ENCODE measurements at places on chromosomes 4 and X. TPM values are rescaled to one million over a fixed set of nuclear protein-coding genes. Genes with fewer than 3 reads are reported as not detected.

- no peaks in the 10 kb centered on the region for H3K36me3 ChIP-seq
- no peak overlapping the region for H3K4me3 ChIP-seq
- no peak for DNase-seq
Observed at GRCh38 chr4:97548186-97548585, 595.1 kb downstream of the STPG2 start.

- no peak for DNase-seq
- no peak overlapping the region for H3K27ac ChIP-seq
- H3K36me3 ChIP-seq, result no peaks in the 10 kb centered on the region
- no peaks in the 10 kb centered on the region for H3K27me3 ChIP-seq
- H3K4me3 ChIP-seq, result no peak overlapping the region
- H3K4me1 ChIP-seq, result no peaks in the 10 kb centered on the region
Observed at GRCh38 chr4:34419871-34420270, 1824.4 kb downstream of the ARAP2 start.

Gene RENBP
- total RNA-seq, result 5.9 TPM

Gene KANTR
- 40.7 TPM for total RNA-seq

Gene SUPT20HL1
- total RNA-seq, result not detected

- no peaks in the 10 kb centered on the region for H3K4me1 ChIP-seq
- no peaks in the 10 kb centered on the region for H3K27me3 ChIP-seq
- H3K36me3 ChIP-seq, result no peaks in the 10 kb centered on the region
Observed at GRCh38 chrX:151516538-151517187, 46.8 kb upstream of the PASD1 start.

DNA sequence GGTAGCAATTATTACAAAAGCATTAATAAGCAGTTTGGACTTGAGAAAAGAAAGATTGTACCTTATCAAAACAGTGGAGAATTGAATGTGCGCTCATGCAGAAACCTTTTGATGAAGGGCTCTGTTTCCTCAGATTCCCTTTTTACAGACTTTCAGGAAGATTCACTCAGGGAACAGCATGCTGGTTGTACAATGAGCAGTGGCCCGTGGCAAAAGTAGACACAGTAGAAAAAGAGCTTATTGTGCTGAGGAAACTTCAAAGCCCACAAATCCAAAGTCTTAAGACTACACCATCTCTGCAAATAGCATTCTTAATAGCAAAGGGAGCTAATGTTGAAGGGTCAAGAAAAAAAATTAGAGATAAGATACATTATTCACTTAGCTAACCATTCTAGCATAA, 858.9 kb downstream of the PDHA2 start:
- no peak overlapping the region for H3K4me3 ChIP-seq
- no peaks in the 10 kb centered on the region for H3K27me3 ChIP-seq
- no peaks in the 10 kb centered on the region for H3K4me1 ChIP-seq

- H3K27me3 ChIP-seq, result no peaks in the 10 kb centered on the region
- no peak overlapping the region for H3K27ac ChIP-seq
- H3K4me1 ChIP-seq, result no peaks in the 10 kb centered on the region
- H3K4me3 ChIP-seq, result no peak overlapping the region
Observed at GRCh38 chr4:169286562-169287301, 16.0 kb upstream of the SH3RF1 start.

GRCh38 chr4:44720371-44720770, 6.0 kb downstream of the GNPDA2 start:
- DNase-seq, result no peak
- no peaks in the 10 kb centered on the region for H3K4me1 ChIP-seq
- H3K4me3 ChIP-seq, result no peak overlapping the region
- no peak overlapping the region for H3K27ac ChIP-seq

DNA sequence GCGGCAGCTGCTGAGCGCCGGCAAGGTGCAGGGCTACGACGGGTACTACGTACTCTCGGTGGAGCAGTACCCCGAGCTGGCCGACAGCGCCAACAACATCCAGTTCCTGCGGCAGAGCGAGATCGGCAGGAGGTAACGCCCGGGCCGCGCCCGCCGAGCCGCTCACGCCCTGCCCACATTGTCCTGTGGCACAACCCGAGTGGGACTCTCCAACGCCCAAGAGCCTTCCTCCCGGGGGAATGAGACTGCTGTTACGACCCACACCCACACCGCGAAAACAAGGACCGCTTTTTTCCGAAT, 117.0 kb downstream of the DCTD start:
- no peaks in the 10 kb centered on the region for H3K27me3 ChIP-seq
- no peak for DNase-seq
- no peaks in the 10 kb centered on the region for H3K36me3 ChIP-seq
- no peaks in the 10 kb centered on the region for H3K4me1 ChIP-seq
- H3K4me3 ChIP-seq, result no peak overlapping the region
- H3K27ac ChIP-seq, result no peak overlapping the region

DNA sequence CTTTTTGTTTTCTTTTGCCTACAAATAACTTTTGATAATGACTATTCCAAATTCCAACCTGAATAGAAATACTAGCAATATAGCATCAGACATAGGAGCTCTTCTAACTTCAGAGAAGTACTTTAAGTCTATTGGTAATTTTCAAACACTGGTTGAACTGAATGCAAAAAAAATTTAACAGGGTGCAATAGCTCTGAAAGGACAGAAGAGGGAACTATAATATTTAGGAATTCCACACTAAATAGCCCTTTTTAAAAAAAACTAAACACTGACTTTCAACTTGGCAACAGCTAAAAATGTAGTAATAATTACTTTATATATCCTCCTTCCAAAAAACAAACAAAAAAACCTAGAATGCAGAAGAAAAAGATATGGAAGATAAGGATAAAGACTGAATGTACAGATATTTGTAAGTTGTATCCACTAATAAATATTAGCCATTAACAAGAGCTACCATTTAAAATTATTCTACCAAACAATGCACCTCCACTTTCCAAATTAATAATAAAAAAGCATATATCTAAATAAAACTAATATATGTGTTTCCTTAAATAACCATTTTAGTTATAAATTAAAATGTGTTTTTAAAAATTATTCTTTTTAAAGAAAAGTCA, 81.4 kb downstream of the FBXW7 start:
- H3K4me3 ChIP-seq, result no peak overlapping the region
- H3K4me1 ChIP-seq, result no peaks in the 10 kb centered on the region
- no peak overlapping the region for H3K27ac ChIP-seq
- no peaks in the 10 kb centered on the region for H3K36me3 ChIP-seq

- DNase-seq, result no peak
- no peaks in the 10 kb centered on the region for H3K4me1 ChIP-seq
- H3K4me3 ChIP-seq, result no peak overlapping the region
- no peak overlapping the region for H3K27ac ChIP-seq
- no peaks in the 10 kb centered on the region for H3K36me3 ChIP-seq
Observed at GRCh38 chrX:106201502-106202178, 33.5 kb downstream of the PWWP3B start.

DNA sequence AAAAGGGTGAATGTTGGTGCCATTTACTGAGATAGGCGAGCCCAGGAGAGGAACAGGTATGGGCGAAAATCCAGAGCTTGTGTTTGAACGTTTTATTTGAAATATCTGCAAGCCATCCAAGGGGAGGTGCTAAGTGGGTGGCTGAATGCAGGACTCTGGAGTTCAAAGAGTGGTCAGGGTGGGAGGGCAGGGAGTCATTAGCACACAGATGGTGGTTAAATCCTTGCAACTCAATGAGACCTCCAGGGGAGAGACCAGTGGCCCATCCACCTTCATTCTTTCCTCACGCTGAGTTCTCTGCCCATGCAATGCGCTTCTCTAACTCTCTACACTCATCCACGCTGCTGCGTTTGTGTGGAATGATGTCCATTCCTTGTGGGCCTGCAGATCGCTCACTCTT, 101.1 kb downstream of the VCX3B start:
- no peak overlapping the region for H3K27ac ChIP-seq
- no peak for DNase-seq
- no peaks in the 10 kb centered on the region for H3K27me3 ChIP-seq
- H3K4me1 ChIP-seq, result no peaks in the 10 kb centered on the region
- H3K36me3 ChIP-seq, result no peaks in the 10 kb centered on the region
- no peak overlapping the region for H3K4me3 ChIP-seq

DNA sequence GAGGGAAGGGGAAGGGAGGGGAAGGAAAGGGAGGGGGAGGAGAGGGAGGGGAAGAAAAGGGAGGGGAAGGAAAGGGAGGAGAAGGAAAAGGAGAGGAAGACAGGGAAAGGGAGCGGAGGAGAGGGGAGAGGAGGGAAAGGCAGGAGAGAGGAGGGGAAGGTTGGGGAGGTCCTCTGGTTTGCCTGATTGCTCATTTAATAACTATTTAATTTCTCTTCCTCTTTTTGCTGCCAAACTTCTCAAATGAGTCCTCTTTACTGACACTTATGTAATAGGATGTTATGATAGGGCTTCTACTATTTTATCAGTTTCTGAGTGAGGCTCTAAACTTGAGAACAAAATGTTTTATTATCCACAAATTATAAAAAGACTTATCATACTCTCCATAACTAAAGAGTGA, 35.4 kb upstream of the PPA2 start:
- H3K27me3 ChIP-seq, result no peaks in the 10 kb centered on the region
- no peaks in the 10 kb centered on the region for H3K4me1 ChIP-seq
- no peak overlapping the region for H3K4me3 ChIP-seq
- H3K36me3 ChIP-seq, result no peaks in the 10 kb centered on the region
- no peak overlapping the region for H3K27ac ChIP-seq
- DNase-seq, result no peak

Gene ATOH1
- not detected for total RNA-seq

Gene ITGB1BP2
- 5.5 TPM for total RNA-seq

DNA sequence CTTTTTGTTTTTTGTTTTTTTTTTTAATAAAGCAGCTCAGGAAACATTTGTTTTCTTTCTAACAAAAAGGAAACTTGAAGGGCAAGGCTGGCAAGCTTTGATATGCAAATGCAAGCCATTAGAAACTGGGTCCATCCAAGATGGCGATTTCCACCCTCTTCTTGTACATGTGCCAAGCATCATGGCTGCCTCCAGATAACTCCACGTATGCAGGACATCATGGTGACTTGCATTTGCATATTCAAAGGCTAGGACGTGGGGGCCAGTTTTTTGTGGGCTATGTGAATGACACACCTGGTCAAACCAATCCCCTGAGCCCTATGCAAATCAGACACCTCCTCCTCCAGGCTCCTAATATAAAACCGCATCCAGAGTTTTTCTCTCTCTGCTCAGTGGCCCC, 692.6 kb downstream of the FAM133A start:
- no peak overlapping the region for H3K4me3 ChIP-seq
- no peak overlapping the region for H3K27ac ChIP-seq
- H3K36me3 ChIP-seq, result no peaks in the 10 kb centered on the region
- H3K27me3 ChIP-seq, result no peaks in the 10 kb centered on the region
- H3K4me1 ChIP-seq, result no peaks in the 10 kb centered on the region

DNA sequence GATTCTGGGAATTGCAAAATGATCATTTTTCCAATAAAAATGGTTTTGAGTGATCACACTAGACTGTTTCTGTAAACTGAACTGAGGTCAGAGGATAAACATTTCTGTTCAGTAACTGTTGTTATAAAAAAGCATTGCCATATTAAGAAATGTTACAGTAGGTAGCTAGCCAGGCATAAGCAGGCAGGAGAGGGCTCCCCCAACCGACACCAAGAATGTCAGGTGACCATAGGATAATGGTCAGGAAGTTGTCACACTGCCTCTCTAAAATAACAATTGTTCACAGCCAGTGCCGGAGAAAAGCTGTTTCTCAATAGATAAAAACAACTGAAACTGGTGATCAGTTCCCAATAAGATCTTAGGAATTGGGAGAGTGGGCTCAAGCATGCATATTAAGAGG, 306.2 kb upstream of the SLIT2 start:
- no peak overlapping the region for H3K4me3 ChIP-seq
- H3K36me3 ChIP-seq, result no peaks in the 10 kb centered on the region
- no peaks in the 10 kb centered on the region for H3K4me1 ChIP-seq
- no peak overlapping the region for H3K27ac ChIP-seq
- no peak for DNase-seq
- H3K27me3 ChIP-seq, result no peaks in the 10 kb centered on the region

Gene F8A1
- 0.28 TPM for total RNA-seq

GRCh38 chr4:186900984-186901383, 177.3 kb upstream of the FAT1 start:
- DNase-seq, result no peak
- H3K36me3 ChIP-seq, result no peaks in the 10 kb centered on the region
- no peak overlapping the region for H3K27ac ChIP-seq
- no peak overlapping the region for H3K4me3 ChIP-seq
- no peaks in the 10 kb centered on the region for H3K27me3 ChIP-seq

DNA sequence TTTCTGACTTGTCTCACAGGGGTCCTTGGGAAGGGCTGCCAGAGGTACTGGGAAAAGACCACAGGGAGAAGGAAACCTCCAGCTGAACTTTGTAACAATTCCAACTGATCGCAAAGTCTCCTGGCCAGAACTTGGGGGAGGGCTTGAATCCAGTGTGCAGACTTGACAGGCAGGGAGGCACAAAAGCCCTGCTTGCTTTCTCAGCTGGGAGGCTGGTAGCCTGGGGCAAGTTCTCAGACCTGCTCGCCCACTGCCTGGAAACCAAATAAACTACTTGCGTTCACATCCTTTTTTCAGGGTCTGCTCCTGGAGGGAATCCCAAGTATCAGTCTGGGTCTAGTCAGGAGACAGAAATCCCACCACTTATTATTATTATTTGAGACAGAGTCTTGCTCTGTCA, 48.0 kb upstream of the CASK start:
- no peak for DNase-seq
- no peaks in the 10 kb centered on the region for H3K4me1 ChIP-seq
- H3K4me3 ChIP-seq, result no peak overlapping the region
- H3K27ac ChIP-seq, result no peak overlapping the region
- H3K36me3 ChIP-seq, result no peaks in the 10 kb centered on the region
- H3K27me3 ChIP-seq, result no peaks in the 10 kb centered on the region

Gene MAGEE1
- 1.8 TPM for total RNA-seq

Gene ZNF595
- total RNA-seq, result 33.8 TPM

GRCh38 chrX:42567268-42567667, 210.7 kb downstream of the PPP1R2C start:
- H3K27me3 ChIP-seq, result no peaks in the 10 kb centered on the region
- H3K4me3 ChIP-seq, result no peak overlapping the region
- H3K27ac ChIP-seq, result no peak overlapping the region

Gene BTC
- 2.1 TPM for total RNA-seq

Gene SLC4A4
- 9.0 TPM for total RNA-seq

Gene RPA4
- 2.2 TPM for total RNA-seq

DNA sequence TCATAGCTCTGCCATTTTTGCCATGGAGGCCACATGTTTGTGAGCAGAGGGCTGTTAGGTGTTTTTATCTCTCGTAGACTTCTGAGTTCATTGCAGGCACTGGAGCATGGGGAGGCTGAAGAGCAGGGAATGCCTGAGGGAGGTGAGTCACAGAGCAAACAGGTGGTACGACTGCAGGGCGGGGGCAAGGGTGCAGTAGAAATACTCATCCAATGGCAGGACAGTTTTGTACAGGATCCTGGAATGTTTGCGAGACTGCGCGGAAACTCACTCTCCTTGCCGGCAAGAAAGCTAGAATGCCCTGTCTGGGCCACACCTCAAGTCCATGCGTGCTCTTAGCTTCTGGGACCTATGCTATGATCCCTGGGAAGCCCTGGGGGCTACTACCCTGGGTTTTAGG, 20.0 kb upstream of the VCX2 start:
- no peak overlapping the region for H3K4me3 ChIP-seq
- no peak overlapping the region for H3K27ac ChIP-seq
- no peak for DNase-seq
- no peaks in the 10 kb centered on the region for H3K27me3 ChIP-seq
- no peaks in the 10 kb centered on the region for H3K36me3 ChIP-seq

Gene PAGE5
- not detected for total RNA-seq

- DNase-seq, result no peak
- H3K36me3 ChIP-seq, result no peaks in the 10 kb centered on the region
- no peak overlapping the region for H3K4me3 ChIP-seq
- H3K27ac ChIP-seq, result no peak overlapping the region
Observed at GRCh38 chr4:82782626-82783345, 15.8 kb downstream of the SCD5 start.

GRCh38 chr4:40550948-40551462, 78.7 kb downstream of the RBM47 start:
- H3K36me3 ChIP-seq, result no peaks in the 10 kb centered on the region
- H3K4me1 ChIP-seq, result no peaks in the 10 kb centered on the region
- DNase-seq, result no peak
- no peaks in the 10 kb centered on the region for H3K27me3 ChIP-seq
- peak overlapping the region; percentile 33 for H3K4me3 ChIP-seq
- peak overlapping the region; percentile 79 for H3K27ac ChIP-seq
